ENCODE measurements at places on chromosomes 7 and 10. TPM values are rescaled to one million over a fixed set of nuclear protein-coding genes. Genes with fewer than 3 reads are reported as not detected.

GRCh38 chr7:142248166-142249160 is 9.4 kb downstream of the PRSS58 start:
- DNase-seq, result no peak

GRCh38 chr7:117828825-117829224 is 44.4 kb downstream of the CTTNBP2 start:
- DNase-seq, result no peak

DNA sequence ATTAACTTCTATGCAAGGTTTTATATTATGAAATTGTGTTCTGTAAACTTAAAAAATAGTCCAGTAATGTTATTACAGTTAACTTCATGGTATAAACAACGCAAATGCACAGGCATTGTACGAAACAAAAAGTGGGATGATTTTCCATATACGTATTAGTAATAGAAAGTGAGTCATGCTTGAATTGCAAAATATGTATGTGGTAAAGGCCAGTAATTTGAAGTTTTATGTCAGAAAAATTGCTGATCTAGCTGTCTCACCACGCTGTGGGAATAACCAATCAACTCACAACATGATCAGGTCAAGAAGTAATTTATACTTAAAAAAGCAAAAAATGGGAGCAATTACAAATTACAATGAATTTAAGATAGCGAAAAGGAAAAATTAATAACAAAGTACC is 37.0 kb upstream of the GLI3 start:
- no peak for DNase-seq

DNA sequence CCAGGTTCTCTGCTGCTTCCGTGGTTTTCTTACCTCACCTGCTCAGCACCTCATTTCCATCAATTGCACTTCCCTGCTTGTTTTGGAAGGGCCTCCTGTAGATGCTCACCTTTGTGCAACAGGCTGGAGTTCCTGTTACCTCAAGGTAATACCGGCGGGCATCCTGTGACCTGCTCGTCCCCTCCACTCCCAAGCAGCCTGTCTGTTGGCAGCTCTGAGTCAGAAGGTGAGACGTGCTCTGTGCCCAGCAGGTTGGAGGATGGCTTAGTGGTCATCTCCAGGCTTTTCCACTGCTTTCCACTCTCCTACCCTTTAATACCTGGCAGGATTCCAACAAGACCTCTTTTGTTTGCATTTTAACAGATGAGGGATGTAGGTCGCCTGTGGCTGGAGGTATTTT is 86.0 kb downstream of the CAMK1D start:
- no peak for DNase-seq

The AKR1C1 gene
- 4.3 TPM for total RNA-seq

The ANKRD26 gene
- total RNA-seq, result 7.0 TPM
